ENCODE measurements at places on chromosomes 2 and 18.

DNA sequence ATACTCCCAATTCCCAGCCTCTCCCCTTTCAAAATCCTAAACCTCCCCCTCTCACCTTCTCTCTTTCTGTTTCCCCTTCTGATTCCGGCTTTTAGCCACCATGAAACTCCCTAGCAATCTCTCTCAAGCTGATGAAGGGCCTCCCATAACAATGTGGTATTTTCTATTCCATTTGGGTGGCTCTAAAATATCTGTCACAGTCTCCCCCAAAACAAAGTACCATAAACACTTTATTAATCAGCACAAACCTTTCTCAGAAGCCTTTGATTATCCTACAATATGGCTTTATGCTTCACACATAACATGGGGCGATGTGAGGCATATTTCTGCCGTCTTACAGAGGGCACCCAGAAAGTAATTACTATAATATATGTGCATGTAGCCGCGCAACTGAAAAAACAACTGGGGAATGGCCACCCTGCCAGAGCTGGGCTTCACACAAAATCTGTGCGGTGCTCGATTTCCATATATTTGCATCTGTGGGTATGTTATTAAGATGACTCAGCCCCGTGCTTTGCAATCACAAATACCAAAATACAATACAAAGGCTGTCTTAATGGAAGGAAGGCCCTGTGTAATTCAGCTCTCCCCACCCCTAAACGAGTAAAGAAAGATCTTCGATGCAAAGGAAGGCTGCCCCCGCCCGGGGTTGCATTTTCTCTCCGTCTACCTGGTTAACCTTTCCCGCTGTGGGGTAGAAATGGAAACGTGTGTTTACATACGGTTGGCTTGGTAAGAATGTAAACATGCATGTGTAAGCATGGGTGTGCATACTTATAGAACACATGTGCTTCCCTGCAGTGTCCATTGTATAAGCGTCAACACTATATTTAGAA lies 81.4 kb downstream of the CELF4 start:
- DNase-seq: no peak

DNA sequence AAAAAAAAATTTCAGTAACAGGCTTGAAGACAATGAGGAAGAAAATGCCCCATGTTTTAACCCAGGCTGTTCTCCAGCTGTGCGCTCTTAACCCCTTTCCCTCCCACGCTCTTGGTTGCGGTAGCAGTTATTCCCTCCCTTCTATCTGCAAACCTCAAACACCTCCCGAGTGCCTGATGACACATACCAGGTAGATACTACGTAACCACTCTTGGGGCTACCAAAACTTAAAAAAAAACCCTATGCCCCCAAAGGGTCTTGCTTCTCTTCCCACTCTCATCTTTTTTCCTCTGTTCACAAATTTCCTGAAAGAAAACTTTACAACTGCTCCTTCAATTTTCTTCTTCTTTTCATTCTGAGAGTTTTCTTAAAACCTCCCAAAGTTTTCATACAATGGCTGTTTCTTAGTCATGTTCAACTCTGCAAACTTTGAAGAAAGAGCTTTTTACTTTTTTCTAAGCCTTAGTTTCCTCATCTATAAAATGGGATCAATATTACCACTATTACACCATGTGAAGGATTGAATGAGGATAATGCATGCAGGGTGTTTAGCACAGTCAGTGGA lies 4.9 kb upstream of the DRC1 start:
- no peak for DNase-seq

- DNase-seq: no peak
Observed at GRCh38 chr2:239745386-239746227, 279.5 kb downstream of the NDUFA10 start.

DNA sequence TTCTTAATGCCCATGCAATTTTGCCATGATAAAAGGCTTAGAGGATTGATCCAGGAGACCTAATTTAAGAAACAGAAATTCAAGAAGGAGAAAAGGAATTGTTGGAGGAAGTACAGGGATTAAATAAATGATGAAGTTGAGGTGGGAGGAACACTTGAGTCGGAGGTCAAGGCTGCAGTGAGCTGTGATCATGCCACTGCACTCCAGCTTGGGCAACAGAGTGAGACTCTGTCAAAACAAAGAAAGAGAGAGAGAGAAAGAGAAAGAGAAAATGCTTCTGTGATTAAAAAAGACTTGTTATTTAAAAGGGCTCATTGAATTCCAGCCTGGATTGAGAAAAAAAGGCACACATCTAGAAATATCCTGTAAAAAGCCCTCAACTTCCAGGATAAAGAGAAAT lies 123.2 kb downstream of the B3GNT2 start:
- no peak for DNase-seq

DNA sequence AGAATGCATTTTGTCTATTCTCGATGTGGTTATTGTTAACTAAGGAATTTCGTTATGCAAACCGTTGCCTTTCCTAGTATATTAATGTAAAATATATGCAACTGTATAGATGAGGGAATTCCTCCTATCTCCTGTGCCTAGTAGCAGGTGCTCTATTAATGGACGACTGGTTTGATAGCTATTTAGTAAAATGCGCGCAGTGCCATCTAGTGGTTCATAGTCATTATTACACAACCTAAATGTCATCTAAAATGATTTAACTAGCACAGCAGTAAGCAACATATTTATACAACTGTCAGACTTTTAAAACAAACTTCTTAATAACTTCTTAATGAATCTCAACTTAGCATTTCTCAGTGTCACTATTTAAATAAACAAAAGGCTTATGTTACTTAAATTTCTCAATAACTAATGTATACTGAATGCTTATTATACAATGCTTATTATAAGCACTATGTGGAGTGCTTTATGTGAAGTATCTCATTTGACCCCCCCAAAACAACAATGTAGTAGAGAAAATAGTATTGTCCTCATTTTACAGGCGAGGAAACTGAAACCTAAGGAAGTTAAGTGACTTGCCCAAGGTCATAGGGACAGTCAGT lies 77.9 kb downstream of the DTNA start:
- DNase-seq: peak; percentile 64

DNA sequence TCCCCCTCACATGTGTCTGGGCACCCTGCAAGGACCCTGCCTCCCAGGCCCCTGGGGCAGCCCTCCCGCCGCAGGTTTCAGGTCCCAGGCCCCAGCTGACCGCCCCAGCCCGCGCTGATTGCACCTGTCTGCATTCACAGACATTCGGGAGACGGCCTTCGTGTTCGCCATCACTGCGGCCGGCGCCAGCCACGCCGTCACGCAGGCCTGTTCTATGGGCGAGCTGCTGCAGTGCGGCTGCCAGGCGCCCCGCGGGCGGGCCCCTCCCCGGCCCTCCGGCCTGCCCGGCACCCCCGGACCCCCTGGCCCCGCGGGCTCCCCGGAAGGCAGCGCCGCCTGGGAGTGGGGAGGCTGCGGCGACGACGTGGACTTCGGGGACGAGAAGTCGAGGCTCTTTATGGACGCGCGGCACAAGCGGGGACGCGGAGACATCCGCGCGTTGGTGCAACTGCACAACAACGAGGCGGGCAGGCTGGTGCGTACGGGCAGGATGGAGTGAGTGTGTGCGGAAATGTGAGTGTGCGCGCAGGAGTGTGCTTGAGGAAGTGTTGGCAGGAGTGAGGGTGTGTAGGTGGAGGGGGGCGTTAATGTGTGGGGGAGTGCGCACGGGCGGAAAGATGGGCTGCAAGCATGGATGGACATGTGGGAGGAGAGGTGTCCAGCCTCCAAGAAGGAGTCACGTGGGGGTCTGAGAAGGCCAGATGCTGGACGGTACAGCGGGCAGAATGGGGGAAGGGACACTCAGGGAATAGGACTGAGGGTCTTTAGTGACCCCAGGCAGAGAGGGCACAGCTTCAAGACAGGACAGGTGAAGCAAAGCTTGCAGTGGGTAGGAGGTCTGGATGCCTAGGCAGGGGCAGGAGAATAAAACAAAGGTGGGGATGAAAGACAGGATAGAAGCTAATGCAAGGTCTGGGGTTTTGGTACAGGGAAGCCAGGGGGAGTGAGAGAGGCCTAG lies 9.0 kb upstream of the WNT10A start:
- no peak for DNase-seq

GRCh38 chr2:236550701-236551465 lies 18.7 kb upstream of the ACKR3 start:
- DNase-seq: no peak

DNA sequence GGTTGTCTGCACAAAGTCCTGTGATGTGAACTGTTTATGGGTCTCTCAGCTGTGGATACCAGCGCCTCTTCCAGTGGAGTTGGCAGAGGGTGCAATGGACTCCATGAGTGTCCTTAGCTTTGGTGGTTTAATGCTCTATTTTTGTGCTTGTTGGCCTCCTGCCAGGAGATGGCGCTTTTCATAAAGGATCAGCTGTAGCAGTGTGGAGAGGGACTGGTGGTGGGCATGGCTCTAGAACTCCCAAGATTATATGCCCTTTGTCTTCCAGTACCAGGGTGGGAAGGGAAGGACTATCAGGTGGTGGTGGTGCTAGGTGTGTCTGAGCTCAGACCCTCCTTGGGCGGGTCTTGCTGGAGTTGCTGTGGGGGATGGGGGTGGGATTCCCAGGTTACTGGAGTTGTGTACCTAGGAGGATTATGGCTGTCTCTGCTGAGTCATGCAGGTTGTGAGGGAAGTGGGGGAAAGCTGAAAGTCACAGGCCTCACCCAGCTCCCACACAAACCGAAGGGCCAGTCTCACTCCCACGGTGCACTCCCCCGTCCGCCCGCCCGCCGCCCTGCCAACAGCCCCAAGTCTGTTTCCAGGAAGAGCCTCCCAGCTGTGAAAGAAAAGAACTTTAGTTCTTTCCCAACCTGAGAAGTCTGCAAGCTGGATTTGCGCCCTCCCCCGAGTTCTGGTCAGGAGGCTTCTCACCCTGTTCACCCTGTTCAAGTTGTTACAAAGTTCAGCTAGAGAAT lies 108.1 kb downstream of the MARCO start:
- DNase-seq: no peak

- no peak for DNase-seq
Observed at GRCh38 chr18:10147752-10148151, 233.9 kb downstream of the VAPA start.

GRCh38 chr2:197059477-197059876 lies 133.0 kb upstream of the PGAP1 start:
- no peak for DNase-seq

DNA sequence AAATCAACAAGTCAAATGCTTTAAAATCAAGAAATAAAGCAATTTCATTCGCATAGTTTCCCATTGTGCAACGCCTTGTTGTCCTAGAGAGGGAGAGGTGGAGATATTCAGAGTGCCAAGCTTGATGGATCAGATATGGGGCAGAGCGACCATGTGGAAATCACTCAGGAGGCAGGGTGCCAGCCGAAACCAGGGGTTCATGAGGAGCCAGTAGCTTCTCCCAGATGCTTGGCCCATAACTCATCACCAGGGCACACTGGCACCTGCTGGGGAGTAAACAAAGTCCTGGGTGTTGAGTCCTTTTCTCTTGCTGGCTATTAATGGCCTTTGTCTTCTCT lies 53.0 kb upstream of the ASAP2 start:
- no peak for DNase-seq

DNA sequence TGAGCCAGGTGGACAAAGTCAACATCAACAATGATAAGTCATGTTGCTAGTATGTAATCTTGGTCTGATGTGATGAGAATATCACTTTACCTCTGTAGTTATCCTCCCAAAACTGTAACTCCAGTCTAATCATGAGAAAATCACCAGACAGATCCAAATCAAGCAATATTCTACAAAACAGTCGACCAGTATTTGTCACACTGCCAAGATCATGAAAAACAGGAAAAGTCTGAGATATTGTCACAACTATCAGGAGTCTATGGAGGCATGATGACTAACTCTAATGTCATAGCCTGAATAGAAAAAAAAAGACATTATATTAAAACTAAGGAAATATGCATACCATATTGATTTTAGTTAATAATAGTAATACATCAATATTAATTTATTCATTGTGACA lies 1883.3 kb upstream of the CELF4 start:
- DNase-seq: no peak

DNA sequence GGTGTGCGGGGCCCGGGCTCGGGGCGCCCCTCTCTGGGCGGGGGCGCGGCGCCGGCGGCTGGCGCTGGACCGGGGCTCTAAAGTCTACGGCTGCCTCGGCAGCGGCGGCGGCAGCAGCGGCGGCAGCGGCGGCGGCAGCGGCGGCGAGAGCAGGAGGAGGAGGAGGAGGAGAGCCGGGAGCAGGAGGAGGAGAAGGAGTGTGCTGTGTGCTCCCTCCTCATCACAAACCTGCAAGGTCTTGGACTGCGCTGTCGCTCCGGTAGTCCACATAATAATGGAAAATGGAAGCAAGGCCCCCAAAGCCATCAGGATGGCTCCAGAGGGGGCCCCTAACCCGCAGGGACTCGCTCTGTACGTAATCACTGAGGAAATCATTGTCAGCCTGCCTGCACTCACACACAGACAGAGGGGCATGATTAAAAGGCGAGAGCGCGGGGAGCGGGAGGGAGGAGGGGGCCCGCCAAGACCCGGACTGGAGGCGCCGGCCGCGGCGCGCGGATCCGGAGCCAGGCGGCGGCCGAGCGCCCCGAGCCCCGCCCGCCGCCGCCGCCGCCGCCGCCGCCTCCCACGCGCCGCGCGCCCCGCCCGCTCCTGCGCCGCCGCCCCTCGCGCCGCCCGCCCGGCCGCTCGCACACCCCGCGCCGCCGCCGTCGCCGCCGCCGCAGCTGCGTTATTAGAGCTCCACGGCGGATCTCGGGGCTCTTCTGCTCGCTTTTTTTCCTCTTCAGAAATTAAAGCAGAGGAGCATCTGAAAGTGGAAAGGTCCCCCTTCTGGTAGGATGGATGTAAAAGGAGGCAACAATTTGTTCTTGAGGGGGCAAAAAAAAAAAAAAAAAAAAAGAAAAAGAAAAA lies at the start of gene ZNF521:
TSS of gene ZNF521 (minus strand) at position 390 of the 852 bp plus-strand sequence. CDS start 1,220 bp downstream, outside the sequence.
- DNase-seq: peak; percentile 94

GRCh38 chr2:147108548-147108947 lies 736.3 kb upstream of the ACVR2A start:
- DNase-seq: no peak

DNA sequence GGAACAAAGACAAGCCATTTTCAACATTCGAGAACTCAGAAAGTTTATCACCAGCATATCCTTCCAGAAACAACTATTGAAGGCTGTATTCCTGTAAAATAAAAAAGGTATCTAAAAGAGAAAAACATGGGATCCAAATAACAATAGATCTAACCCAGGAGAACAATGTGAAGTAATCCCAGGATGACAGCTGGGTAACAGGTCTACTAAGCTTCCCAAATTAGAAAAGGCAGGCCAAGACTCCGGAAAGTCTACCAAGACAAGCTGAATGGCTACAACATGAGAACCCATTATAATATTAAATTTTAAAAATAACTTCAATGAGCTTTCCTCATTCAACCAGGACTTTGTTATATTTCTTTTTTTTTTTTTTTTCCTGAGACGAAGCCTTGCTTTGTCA lies 6.5 kb downstream of the PIAS2 start:
- DNase-seq: no peak

- no peak for DNase-seq
Observed at GRCh38 chr18:80259610-80260009, 12.3 kb upstream of the PARD6G start.
